ENCODE measurements at places on chromosomes 3 and 15.

- DNase-seq = no peak
Observed at GRCh38 chr15:53611145-53611920, 148.1 kb downstream of the WDR72 start.

GRCh38 chr15:56943403-56943802 lies 25.0 kb downstream of the TCF12 start:
- DNase-seq = no peak

DNA sequence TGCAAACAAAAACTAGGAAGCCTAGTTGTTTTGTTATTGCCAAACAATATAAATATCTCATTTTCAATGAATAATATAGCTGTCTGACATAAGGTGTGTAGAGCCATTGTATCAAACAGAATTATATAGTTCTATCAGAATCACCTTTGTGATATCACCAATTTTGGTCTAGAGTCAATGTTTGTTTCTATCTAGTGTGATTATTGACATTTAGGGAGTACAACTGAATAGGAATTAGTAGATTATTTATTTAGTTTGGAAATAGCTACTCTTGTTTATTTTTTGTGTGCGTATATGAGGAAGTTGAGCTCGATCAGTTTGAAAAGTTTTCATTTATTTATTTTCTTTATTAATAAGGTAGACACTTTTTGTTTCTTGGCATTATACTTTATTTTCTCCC lies 389.7 kb downstream of the NAALADL2 start:
- no peak for DNase-seq

DNA sequence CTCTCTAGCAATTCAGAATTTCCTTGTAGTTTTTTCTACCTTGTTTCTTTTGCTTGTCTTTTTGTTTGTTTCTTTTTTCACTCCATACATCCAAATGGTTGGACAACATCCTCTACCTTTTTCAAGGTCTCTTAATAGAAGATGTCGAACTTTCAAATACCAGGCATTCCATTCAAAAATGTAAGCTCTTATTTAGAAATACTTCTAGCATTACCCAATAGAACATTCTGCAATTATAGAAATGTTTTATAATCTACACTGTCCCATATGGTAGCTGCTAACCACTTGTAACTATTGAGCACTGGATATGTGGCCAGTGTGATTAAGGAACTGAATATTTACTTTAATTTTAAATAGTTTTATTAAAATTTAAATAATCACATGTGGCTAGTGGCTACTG lies 196.2 kb upstream of the MRPL3 start:
- DNase-seq = no peak

DNA sequence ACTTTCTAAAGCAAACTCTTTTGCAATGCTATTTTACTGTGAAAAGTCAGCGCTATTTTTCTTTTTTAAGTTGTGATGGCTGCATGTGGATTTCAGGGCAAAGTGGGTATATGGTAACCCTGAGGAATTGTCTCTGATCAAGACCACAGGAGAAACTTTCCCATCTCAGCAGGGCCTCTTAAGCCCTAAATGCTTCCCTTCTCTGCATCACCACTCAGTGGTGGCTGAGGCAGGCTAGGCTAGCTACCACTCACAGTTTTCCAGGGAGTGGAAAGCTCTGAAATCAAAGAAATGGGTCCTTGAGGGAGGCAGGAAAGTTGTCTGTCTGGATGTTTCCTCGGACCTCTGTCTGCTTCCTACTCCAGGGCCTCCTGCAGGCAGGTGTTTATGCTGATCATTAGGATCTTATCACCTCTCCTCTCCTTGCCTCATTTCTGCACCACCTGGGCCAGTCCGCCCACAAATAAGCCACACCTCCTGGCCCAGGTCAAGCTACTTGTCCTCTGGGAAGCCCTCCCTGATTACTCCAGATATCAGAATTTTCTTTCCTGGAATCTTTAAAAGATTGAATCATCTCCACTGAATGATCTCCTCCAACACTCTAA lies 37.0 kb downstream of the CEMIP start:
- no peak for DNase-seq

DNA sequence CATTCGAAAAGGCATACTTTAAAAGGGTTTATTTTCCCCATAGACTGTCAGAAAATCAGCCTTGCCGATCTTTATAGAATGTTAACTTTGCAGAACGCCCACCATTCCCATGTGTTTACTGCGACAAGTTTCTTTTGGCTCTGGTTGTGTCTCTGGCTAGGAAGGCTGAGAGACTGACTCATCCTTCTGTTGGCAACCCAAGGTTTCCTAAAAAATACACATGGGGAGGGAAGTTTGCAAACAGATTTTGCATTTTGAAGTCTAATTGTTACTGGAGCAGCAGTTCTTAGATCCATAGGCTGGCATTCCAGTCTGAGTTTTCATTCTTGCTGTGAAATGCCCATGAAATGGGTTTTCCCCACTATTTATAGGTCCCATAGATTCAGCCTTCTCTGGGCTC lies 37.9 kb upstream of the MINAR1 start:
- DNase-seq = no peak

- no peak for DNase-seq
Observed at GRCh38 chr3:102530415-102531181, 95.8 kb downstream of the ZPLD1 start.

GRCh38 chr15:96184297-96184696 lies 146.2 kb upstream of the NR2F2 start:
- DNase-seq = no peak

- no peak for DNase-seq
Observed at GRCh38 chr3:50486219-50486888, 17.1 kb downstream of the CACNA2D2 start.

GRCh38 chr3:27571345-27571744 lies 87.2 kb upstream of the SLC4A7 start:
- DNase-seq = no peak

- DNase-seq = no peak
Observed at GRCh38 chr15:100714749-100715342, 112.5 kb downstream of the ASB7 start.

DNA sequence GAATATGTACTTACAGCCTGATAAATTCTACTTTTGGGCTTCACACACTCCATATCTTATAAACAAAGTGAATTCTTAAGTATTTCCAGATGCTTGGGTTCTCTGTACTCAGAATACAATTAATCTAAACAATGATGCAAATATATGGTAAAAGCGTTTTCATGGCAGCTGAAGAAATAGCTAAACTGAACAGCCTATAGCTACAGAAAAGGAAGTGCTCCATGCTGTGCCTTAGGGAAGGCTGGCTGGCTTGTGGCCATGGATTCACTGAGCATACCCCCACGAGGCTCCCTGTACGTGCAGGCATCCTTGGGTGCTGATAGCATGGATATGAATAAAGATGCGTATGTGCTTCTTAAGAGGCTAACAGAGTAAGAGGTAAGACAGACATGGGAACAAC lies 264.0 kb downstream of the KLF13 start:
- DNase-seq = no peak

- DNase-seq = no peak
Observed at GRCh38 chr3:100486808-100487207, 5.6 kb upstream of the TMEM45A start.

GRCh38 chr15:78457101-78457500 lies 19.1 kb downstream of the IREB2 start:
- no peak for DNase-seq

DNA sequence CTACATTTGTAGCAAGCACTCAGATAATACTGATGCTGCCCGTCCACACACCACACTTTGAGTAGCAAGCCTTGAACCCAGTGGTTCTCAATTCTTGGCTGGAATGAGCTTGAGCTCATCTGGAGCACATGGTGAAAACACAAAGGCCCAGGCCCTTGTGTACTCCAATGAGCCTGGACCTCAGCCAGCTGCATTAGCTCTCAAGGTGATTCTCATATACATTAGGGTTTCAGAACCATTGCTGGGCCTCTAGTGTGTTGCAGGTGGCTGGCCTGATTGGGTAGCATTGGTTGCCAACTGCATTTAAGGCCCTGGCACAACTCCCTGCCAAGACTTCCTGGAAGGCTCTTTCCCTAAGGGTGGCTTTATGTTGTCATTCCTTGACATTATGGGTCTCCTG lies 23.4 kb upstream of the ZFAND6 start:
- DNase-seq = no peak

DNA sequence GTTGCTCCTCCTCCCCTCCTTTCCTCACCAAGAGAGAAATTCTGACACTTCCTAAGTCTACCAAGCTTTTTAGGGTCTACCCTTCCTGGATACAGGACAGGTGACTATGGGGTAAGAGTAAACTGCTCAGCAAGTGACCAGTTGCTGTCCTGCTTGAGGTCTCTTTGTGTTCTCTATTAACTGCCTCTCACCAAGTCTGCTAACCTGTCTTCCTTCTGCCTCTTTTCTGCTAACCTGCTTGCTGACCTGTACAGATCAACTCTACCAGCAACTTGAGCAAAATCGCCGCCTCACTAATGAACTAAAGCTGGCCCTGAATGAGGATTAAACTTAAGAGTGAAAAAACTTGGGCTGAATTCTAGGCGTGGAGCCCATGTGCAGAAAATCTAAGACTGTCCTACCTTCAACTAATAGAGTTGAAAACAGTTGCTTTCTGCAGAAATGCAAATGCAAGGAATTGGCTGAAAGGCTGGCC lies 27.1 kb downstream of the TPM1 start:
- no peak for DNase-seq

DNA sequence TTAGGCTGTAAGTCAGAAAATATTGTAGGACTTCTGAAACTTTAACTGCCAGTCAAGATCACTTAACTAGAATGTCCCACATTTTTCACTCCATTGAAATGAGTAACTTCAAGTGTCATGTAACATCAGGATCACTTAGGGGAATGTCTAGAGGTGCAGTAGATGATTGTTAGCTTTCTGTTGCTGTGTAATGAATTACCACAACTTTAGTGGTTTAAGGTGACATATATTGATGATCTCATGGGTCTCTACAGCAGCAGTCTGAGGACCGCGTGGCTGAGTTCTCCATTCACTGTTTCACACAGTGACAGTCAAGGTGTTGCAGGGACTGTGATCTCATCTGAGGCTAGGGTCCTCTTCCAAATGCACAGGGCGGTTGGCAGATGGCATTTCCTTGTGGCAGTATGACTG lies 82.7 kb downstream of the SLC25A26 start:
- DNase-seq = peak; percentile 16

DNA sequence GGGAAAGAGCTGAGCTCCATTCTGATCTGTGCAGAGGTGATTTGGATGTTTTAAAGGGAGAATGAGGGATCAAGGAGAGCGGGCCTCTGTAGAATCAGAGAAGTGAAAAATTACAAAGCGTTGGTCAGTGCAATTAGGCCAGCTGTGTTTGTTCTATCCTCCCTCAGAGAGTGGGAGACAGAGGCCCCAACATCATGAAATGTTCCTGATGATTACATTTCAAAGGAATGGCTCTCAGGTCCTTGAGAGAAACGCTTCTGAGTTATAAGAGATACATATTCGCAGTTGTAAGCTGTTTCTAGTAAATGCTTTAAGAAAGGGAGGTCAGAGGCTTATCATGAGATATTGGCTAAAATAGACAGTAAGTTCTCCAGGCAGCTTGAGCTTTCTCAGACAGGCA lies 15.7 kb upstream of the CAND2 start:
- no peak for DNase-seq

GRCh38 chr15:82871358-82871757 lies 61.9 kb downstream of the WHAMM start:
- DNase-seq = no peak

- no peak for DNase-seq
Observed at GRCh38 chr3:9153904-9154619, 95.4 kb downstream of the SRGAP3 start.

GRCh38 chr15:95169541-95170459 lies 938.4 kb downstream of the MCTP2 start:
- DNase-seq = no peak

DNA sequence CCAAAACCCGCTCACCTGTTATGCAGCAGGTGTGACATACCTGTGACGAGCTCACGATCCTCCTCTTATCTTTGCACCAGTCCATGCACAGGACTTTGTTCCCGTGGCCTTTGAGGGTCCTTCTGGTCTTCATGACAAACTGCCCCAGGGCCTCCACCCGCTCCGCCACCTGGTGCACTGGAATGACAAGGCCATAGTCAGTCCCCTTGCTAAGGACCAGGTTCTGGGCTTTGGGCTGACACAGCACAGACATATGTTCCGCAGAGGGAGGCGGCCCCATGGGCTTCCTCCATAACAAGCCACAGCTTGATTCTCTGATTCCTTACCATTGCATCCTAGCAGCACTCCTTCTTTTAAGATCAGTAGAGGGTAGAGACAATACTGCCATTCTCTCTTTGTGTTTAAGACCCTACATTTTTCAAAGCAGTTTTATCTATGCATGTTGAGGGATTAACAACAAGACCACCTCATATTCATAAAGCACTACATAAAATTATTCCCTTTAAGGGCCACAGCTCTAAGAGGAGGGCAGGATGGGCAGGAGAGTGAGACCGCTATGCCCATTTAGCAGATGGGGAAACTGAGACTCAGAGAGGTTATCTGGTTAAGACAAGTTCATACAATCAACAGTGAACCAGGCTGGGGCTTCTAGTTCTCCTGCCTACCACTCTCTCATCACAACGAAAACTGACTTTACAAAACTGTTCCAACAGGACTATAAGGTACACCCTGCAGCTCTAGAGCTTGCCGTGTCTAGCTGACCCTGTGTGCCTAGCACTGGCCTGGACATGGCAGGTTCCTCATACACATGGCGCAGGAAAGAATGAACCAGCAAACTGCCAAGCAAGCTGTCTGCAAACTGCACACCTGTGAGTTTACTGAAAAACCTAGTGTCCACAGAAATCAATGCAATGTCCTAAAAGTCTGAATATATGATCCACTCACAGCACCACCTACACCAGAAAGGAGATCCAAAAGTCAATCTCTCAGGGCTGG lies 37.0 kb downstream of the GNB5 start:
- no peak for DNase-seq

DNA sequence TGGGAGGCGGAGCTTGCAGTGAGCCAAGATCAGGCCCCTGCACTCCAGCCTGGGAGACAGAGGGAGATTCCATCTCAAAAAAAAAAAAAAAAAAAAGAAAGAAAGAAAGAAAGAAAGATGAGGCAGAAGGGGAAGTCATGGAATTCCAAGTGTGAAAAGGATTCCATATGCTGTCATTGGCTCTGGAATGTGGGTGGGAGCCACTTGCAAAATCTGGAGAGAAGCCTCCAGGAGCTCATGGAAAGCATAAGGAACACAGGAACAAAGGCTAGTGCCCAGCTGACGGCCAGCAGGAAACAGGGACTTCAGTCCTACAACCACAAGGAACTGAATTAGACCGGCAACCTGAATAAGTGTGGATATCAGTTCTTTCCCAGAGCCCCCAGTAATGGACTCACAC lies 12.5 kb upstream of the TRAK1 start:
- DNase-seq = no peak

GRCh38 chr3:67655364-67656121 lies 1.1 kb upstream of the SUCLG2 start:
- peak; percentile 53 for DNase-seq

GRCh38 chr3:45434996-45435395 lies 46.6 kb downstream of the LARS2 start:
- no peak for DNase-seq

GRCh38 chr3:134201201-134202130 lies 49.2 kb downstream of the RYK start:
- DNase-seq = no peak

GRCh38 chr3:52925405-52926313 lies 28.3 kb upstream of the STIMATE start:
- DNase-seq = no peak

GRCh38 chr3:42906848-42907183 lies 874 bp downstream of the ZNF662 start:
- DNase-seq = no peak

- DNase-seq = no peak
Observed at GRCh38 chr3:61901986-61902385, 340.6 kb downstream of the PTPRG start.

- DNase-seq = no peak
Observed at GRCh38 chr3:43316783-43317460, 30.6 kb downstream of the SNRK start.

- DNase-seq = no peak
Observed at GRCh38 chr3:71695000-71695482, 30.2 kb downstream of the EIF4E3 start.

GRCh38 chr15:58467722-58468423 lies 36.1 kb downstream of the LIPC start:
- DNase-seq = no peak
